ENCODE measurements at places on chromosomes 7 and 10.

- no peak for DNase-seq
These were observed 27.8 kb downstream of the HIBADH start for GRCh38 chr7:27634671-27635493.

- DNase-seq, result no peak
These were observed 2.3 kb upstream of the MDFIC start for GRCh38 chr7:114919587-114919986.

DNA sequence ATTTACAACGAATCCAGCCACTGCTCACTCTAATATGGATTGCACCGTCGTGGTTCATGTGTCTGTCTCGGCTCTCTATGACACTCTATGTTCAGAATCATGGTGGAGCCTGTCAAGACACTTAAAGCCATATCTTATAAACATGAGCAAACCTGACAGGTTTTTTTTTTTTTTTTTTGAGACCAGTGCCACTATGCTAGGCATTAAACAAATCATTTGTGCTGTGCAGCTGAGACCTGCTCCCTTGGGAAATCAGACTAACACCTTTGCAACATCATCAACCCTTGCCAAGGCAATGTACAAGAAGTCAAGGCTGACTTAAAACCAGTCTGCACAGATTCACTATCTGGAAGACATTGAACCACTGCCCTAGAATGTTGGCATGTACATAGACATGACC is 181.2 kb upstream of the ANK3 start:
- DNase-seq, result no peak

DNA sequence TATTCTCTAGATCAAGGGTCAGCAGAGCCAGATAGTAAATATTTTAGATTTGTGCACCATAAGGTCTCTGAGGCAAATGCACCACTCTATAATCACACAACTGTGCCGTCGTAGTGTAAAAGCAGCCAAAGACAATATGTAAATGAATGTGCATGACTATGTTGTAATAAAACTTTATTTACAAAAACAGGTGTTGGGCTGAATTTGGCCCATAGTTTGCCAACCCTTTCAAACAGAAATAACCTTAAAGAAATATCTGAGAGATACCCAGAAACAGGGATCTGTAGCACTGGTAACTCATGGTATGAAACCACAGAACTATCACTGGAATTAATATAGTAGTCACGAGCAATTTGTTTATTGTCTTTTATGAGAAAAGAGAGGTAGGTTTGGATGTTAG is 86.0 kb downstream of the ARID5B start:
- DNase-seq, result no peak

DNA sequence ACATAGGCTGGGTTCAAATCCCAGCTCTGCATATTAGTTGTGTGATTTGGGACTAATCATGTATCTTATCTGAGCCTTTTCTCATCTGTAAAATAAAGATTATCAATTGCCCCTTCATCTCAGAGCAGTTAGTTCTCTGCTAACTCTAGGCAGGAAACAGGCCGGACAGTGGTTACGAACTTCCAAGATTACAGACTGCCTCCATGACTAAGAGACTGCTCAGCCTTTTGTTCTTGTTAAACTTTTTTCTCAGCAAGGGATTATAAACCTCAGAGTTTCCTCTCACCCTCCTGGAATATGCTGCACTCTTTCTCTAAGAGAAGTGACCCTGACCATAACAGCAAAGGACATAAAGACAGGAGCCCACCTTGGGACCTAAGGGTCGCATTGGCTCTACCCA is 52.5 kb upstream of the NFKB2 start:
- DNase-seq, result no peak

All from hematopoietic multipotent progenitor cell treated with erythropoietin and hydrocortisone succinate and interleukin-3 and kit ligand, for 8 days (in vitro differentiated cells).